ENCODE measurements at places on chromosomes 3 and 15. TPM values are rescaled to one million over a fixed set of nuclear protein-coding genes. Genes with fewer than 3 reads are reported as not detected.

Gene TRPM1
- total RNA-seq, result not detected

- no peak for DNase-seq
Observed at GRCh38 chr3:188053710-188054380, 100.1 kb upstream of the LPP start.

- DNase-seq, result no peak
Observed at GRCh38 chr3:29514912-29515311, 234.0 kb downstream of the RBMS3 start.

DNA sequence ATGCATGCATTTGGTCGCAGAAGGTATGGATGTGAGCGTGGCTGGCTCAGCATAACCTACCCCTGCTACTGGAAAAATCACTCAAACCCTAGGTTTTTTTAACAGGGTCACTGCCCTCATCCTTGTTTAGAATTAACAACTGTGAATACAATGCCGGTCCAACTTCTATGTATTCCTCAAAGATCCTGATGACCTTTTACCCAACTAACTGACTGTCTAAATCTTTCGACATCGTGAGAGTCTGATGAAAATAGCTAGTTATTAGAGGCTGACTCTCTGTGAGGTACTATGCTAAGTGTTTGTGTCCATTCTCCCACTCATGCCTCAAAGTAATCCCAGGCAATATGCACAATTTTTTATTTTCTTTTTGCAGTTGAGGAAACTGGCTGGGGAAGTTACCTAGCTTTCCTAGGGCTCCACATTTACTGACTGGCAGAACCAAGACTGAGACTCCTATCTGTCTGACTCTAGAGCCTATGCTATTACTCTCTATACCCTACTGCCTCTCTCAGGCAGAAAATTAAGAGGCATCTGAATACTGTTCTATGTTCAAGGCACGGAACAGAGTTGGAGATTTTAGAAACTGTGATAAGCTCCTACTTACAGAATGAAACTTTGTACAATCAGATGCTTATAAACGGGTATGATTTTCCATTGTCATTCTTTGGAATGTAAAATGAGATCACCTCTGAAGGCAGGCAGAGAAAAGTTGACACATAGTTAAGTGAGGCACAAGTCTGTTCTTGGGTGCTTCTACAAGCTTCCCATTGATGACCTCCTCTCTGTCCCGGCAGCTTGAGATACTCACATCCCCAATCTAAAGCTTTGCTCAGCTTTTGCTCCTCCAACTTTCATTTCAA, 56.4 kb downstream of the FILIP1L start:
- no peak for DNase-seq

DNA sequence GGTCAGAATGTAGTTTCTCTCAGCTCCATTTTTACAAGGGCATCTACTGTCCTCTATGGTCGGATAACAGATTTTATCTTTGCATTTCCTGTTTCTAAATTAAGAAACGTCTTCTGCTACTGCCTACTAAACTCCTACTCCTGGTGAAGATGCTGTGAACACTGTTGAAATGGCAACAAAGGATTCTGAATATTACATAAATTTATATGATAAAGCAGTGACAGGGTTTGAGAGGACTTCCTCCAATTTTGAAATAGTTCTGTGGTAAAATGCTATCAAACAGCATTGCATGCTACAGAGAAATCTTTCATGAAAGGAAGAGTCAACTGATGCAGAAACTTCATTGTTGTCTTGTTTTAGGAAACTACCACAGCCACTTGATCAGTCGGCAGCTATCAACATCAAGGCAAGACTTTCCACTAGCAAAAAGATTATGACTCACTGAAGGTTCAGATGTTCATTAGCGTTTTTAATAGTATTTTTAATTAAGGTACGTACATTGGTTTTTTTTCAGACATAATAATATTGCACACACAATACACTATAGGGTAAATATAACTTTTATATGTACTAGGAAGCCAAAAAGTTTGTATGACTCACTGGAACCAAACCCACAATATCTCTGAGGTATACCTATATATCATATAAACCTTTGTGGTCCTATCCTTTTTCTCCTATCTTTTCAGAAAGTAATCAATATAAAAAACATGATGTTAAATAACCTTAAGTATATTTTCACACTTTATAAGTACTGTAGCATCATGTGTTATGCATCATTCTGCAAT, 156.1 kb downstream of the STAG1 start:
- DNase-seq, result no peak

DNA sequence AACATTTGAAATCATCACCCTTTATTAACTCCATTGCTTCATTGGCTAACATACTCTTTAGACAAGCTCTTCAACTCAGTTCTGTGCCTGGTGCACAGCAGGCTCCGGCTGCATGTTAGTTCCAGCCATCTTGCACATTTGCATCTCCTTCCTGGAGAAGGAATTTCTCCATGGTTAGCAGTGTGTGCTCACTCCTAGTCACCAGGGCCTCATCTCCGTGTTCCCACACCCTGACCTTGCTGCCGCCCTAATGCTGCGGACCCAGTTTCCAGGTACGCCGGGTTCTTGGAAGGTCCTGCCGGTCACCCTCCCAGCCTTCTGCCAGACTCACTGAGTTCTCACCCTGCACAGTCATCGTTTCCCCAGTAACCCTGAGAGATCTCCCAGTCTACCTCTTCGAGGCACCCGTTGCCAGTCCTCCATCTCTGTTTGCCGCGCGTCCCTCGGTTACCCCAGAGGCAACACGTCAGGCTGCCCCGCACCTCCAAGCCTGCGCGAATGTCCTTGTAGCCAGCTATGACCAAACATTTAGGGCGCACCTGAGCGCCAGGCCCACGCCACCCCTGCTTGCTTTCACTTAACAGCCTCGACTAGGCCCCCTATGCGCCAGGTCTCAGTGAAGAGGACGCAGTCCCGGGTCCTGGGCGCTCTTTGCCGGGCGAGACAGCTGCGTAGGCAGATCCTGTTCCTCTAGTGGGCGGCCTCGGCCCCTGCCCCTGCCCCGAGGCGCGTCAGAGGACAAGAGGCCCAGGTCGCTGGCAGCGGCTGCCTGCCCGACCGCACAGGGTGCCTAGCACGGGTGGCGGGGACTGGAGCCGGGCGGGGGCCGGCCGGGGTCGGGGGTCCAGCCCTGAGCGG, 747 bp upstream of the ZNF592 start:
- peak; percentile 85 for DNase-seq

DNA sequence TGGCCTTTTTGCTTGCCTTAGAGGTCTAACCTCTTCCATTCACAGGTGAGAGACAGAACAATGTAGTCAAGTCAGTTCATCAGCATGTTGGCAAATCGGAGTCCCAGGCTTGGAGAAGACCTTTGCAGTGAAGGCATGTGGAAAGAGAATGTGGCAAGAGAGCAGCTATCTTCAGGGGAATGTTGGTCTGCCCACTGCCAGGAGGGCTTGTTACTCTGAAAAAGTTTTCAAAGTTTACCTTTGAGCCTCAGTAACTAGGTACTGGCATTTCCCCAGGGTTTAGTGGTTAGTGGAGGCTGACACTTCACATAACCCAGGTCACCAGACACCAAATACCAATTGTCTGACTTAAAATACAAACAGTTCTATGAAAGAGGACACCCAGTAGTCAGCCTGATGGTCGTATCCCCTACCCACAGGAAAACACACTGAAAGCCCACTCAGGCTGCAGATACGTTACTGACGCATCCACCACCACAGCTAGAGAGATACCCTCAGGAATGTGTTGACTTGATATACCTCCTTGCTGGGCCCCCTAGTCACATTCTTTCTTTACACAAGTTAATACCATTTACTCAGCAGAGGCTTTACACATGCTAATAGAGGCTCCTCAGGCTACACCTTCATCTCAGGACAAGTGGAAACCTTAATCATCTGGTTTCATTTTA, 9.7 kb upstream of the ARID3B start:
- DNase-seq, result no peak

DNA sequence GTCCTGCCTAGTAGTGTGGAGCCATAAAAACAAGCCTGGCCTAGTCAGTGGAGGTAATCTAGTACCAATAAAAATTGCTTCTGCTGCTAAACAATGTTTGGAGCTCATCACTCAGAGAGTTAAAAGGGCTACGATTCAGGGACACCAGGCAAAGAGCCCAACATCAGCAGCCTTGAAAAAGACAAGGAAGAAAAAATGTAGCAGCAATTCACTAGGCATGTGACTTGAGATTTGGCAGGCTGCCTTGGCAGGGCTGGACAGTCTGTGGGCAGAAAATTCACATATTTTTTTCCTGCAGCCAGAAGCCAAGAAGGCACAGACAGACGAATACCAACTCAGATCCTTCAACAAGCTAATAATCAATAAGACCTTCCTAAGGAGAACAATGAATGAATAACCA, 47.2 kb downstream of the IGSF11 start:
- DNase-seq, result no peak

- DNase-seq, result no peak
Observed at GRCh38 chr15:66481107-66481856, 16.3 kb downstream of the SNAPC5 start.

Gene CHRM5
- total RNA-seq, result not detected

GRCh38 chr3:12289524-12289923, 654 bp downstream of the PPARG start:
- no peak for DNase-seq

Gene ROBO1
- total RNA-seq, result 1.3 TPM

Gene IL5RA
- 0.28 TPM for total RNA-seq

DNA sequence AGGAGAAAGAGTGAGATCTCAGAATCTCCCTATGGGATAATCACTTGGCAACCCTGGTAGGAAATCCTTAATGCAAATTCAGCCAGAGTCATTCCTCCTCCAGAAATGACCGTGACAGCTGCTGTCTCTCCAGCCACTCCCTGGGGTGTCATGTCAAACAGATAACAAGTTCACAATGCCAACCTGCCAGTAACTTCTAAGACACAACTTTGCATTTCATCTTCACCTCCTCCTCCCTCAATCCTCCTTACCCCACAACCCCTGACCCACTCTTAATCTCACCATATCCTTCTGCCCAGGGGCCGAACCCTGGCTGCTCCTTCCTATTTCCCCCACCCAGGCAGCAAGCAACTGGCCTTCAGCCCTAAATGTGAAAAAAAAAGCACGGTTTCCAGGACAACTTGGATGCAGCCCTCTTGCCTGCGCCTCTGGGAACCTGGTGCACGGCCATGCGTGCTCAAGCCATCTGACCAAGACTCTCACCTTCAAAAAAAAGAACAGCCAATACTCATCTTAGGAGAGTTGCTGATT, 166.0 kb downstream of the NTRK3 start:
- DNase-seq, result no peak

GRCh38 chr3:11932636-11933035, 71.6 kb upstream of the SYN2 start:
- no peak for DNase-seq

DNA sequence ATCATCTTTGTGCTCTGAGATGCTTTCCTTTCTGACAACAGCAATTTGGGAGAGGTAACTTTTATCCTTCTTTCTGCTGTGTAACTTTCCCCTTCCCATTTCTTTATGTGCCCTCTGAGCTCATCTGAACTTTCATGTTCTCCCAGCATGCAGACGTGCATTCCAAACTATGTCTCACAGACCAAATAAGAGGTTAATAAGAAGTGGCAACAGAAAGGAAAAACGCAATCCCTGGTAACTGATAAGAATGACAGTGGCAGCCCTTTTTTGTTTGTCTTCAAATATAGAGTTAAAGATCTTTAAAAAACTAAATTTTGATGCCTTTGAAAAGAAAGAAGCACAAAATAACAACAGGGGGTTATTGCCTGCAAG, 533.4 kb downstream of the FOXP1 start:
- no peak for DNase-seq

DNA sequence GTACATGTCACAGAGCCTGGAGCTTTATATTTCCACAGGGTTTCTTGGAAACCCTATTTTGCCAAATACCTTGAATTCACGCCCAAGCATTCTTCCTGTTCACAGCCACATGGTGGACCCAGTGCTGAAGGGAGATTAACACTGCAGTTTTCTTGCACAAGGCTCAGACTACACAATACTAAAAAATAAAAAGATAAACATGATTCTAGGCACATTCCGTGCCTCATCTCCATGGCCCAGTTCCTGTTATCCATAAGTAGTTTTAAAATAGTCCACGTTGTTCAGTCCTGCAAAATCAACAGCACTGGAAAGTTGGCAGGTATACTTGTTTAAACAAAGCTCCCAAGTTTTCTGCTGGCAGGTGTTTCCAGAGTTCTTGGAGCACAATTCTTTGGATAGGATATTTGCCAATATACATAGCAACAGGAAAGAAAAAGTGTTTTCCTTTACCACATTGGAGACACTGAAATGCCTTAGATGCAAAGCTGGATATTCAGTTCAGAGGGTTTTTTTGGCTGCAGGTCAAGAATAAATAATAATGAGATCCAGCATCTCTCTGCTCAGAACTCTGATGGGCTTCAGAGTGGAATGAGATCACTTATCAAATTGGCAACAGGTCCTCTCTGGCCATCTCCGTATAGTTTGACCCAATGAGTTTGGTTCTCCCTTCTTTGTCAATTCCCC, 88.1 kb upstream of the TGFBR2 start:
- DNase-seq, result no peak

Gene SIDT1
- total RNA-seq, result 19.0 TPM

GRCh38 chr3:71005702-71006321, 577.7 kb downstream of the FOXP1 start:
- DNase-seq, result no peak

DNA sequence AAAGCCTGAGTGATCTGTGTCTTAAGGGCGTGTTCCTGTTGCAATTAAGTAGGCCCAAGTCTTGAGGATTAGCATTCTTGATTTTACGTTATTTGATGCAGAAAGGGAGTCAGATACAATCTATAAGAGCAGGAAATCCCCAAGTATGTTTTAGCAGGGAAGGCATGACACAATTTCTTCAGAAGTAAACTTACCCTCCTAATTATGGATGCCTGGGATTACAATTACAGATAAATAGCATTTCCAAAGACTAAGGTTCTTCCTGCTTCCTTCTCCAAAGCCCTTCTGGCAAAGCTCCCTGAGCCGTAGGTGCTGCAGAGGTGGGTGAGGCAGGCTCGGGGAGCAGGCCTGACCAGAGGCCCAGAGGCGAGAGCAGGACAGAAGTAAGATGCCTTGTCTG, 34.9 kb upstream of the ST6GAL1 start:
- no peak for DNase-seq

Gene IL17RD
- 0.18 TPM for total RNA-seq

Gene MAP1A
- total RNA-seq, result 1.3 TPM

DNA sequence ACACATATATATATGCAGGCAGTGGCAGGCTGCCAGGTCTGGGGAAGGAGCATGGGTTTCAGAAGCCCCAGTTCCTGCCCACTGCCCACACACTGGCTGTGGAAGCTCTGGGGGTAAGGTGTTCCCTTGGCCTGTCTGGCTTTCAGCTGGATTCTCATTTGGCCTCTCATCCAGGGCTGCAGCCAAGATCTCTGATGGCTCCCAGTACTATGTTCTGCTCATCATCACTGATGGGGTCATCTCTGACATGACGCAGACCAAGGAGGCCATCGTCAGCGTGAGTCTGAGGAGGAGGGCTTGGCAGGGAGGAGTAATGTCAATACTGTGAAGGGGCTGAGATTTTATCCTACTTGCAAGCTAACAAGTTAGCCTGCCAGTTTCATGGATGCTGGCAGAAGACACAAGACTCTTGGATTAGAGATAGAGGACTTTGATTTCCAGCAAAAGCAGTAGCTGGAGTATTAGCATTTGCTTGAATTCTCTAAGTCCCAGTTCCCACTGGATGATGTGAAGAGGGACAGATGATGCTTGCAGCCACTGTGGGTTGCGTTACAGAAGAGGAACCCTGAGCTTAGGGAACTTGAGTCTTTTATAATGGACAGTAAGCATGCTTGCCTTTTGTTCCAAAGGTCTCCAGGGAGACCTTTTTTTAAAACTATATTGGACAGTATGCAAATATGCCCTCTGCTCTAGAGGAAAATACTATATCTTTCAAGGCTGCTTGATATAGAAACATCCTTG, 5.6 kb upstream of the BRPF1 start:
- no peak for DNase-seq

Gene HYAL3
- 4.5 TPM for total RNA-seq
